ENCODE measurements at places on chromosomes 11 and 22. TPM values are rescaled to one million over a fixed set of nuclear protein-coding genes. Genes with fewer than 3 reads are reported as not detected.

GRCh38 chr11:47791774-47792430 is 24.8 kb upstream of the FNBP4 start:
- no peak for DNase-seq

DNA sequence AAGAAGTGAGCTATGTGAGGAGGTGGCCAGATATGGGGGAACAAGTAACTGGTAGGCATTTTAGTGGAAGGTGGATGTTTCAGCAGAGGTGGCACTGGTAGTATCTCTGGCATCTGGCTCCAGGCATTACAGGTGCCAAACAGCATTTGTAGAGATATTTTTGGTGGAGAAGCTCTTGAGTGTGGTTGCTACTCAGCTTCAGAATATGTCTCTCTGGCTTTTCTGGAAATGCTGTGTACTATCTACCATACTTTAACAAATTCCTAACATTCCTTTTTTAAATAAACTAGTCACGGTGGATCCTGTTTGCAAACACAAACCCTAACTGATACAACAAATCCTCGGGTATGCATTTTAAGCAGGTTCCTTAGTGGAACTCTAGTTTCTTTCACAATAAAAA is 128.0 kb downstream of the BARX2 start:
- no peak for DNase-seq

DNA sequence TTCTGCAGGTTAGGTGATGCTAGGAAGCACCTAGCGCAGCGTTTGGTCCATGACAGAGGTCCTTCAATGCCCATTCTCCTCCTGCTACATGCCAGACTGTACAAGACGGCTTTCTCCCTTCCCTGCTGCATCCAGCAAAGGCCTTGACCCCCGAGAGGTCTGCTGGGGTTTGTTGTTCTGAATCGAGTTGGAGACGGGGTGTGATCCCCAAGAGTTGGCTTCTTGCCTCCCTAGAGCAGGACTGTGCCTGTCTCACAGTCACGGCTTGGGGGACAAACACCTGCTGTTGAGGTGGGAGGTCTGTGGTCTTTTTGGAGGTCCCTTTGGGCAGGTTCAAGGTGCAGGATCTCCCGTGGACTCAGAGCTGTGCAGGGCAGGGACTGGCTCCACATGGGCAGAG is 352.3 kb upstream of the B3GAT1 start:
- no peak for DNase-seq

DNA sequence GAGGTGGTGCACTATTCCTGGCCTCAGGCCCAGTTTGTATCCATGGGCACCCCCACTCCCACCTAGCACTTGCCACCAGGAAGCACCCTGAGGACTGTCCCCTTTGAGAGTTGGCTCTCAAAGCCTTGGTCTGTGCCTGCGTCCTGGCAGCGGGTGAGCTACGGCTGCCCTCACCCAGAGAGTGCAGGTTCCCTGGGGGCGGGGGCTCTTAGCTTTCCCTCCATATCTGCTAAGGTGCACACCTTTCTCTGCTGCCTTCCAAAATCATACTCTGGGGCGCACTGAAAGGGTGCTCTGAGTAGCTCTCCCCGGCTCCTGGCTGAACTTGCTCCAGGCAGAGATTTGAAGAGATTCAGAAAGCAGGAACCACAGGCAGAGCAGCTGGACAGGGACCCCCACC is 7.1 kb downstream of the KCNQ1 start:
- no peak for DNase-seq

DNA sequence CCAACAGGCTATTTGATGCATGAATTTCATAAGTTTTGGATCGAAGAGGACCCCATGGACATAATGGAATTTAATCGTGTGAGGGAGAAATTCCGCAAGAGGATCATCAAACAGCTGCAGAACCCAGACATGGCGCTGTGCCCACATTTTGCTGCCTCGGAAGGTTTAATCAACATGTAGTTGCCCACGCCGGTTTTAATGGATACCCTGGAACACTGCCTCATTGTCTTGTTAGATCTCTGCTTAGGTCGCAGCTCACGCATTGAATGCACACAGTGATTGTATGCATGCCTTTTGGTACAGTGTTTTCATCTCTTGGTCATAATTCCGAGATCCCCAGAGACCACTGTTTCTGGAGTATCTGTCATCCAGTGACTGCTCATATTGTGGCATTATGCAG is 46.8 kb downstream of the SLN start:
- no peak for DNase-seq

GRCh38 chr11:117456027-117456720 is 128.5 kb downstream of the CEP164 start:
- no peak for DNase-seq

- no peak for DNase-seq
Observed at GRCh38 chr11:103812680-103813079, 223.8 kb upstream of the DDI1 start.

DNA sequence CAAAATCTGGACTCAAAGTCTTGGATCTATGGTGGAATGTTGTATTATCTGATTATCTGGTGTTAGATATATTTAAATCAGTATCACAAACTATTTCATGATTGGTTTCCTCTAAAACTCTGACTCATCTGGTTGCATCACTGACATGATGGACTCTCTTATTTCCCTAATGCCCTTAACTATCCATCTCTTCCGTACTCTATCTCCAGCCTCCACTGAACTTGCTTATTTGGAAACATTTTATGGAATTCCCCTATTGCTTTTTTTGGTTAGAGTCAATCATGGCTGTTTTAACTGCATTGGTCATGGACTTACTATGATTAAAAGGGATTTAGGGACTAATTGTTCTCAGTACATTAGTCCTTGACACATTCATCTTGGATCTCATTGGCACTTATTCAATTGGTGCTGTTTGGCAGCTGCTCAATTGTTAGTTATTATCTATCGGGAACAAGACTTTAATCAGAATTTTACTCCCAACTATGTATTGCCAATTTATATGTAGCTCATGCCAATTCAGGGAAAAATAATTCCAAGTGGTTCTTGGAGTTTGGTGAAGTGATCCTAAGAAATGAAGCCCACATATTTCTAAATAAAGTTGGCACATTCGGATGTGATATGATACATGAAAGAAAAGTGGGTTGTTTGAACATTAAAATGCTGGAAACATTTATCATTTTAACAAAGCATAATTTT is 942.0 kb upstream of the CCDC90B start:
- DNase-seq: no peak

DNA sequence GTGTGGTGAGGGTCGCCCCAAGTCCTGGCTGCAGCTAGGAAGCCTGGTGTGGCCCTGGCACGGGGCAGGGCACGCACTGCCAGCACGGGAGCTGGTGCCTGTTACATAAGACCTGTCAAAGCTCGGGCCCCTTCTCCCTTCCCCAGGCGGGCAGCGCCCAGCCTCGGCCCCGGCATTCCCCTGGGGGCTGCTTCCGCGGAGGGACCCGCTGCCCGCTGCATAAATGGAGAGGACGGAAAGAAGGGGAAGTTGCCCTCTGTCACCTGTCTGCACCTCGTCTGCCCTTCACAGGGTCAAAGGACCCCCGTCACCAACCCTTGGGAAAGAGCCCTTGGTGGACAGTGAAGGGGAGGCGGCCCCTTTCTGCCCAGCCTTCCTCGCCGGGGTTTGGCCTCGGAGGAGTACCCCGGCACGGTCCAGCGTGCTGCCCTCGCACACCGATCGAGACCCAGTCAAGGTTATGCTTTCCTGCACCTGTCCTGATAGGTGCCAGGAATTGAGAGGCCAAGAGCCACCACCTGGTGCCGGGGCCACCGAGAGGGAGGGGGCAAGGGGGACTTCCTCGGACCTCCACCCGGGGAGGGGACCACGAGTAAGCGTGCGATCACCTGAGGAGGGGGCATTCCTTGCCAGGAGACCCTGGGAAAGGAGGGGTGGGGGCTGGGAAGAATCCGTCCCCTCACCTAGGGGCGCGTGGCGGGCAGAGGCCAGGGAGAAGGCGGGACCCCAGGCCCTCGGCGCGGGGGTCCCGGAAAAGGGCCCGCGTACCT is 16.8 kb upstream of the MFRP start:
- no peak for DNase-seq

DNA sequence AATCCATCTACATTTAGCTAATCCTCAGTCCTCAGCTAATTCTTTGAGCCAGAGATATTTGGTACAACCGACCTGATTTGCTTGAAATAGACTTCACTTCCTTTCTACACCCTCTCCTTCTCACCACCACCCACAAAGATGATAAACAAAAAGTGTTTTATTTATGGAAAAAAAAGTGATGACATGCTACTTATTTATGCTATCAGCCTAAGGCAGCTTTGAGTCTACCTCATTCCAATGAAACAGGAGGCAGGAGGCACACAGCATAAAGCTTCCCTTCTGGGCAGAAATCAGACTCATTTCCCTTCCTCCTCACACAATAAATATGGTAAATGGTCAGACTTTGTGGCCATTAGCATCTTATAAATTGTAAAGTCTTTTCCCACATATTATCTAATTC is 325.7 kb downstream of the SOX6 start:
- DNase-seq: no peak

DNA sequence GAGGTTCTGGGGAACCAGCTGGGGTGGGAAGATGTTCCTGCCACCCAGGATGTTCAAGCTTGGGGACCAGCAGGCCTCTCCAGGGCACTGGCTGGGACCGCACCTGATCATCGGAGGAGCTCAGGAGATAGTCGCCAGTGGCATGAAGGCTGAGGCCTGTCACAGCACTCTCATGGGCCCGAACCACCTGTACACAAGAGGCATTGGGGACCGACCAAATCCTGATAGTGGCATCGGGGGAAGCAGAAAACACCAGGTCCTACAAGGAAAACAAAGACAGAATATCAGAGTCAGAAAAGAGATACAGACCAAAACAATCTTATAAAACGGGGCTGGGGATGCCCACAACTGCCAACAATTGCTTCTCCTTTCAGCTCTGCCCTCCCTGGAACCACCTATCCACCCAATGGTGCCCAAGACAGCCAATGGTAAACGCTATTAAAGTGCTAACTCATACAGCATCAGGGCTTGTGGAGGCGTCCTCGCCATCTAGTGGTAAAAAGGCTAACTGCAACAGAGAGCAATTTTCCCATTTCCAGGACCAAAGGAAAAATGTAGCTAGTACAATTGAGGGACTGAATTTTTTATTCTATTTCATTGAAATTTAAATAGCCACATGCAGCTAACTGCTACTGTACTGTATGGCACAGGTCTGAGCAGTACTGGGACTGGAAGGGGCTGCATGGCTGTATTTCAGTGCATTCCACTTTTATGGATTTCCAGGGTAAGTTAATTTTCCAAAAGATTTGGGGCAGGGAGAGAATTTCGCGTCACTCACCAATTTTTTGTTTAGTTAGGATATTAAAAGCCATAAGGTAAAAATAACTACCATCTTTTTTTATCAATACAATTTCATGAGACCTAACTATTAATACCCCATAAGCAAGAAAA is 7.1 kb downstream of the PRPF19 start:
- peak; percentile 64 for DNase-seq

DNA sequence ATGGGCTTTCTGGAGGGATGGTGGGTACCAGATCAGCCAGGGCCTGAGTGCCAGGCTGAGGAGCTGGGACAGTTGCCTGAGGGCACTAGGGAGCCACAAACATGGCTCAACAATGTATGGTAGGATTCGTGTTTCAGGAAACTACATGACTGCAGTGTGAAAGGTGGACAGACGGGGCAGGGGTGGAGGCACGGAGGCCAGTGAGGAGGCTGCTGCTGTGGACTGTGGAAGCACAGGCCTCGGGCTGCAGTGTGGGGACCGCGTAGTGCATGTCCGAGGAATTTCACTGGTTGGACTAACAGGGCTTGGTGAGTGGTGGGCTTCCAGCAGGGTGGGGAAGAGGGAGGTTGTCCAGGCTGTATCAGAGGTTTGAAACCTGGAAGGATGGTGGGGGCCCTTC is 7.8 kb downstream of the P2RY2 start:
- peak; percentile 32 for DNase-seq

Gene ZNF215
- total RNA-seq: 0.41 TPM

Gene HBE1
- total RNA-seq: not detected

Gene ARHGAP8
- total RNA-seq: 0.66 TPM

Gene TRIM22
- 39.2 TPM for total RNA-seq

Gene MYO7A
- 12.8 TPM for total RNA-seq

Data from sigmoid colon (tissue), 7 donors.